Smooth muscle cell of the umbilical artery (primary cell): ENCODE measurements at places on chromosomes 13 and 19. TPM values are rescaled to one million over a fixed set of nuclear protein-coding genes. Genes with fewer than 3 reads are reported as not detected.

The USHBP1 gene
- 0.05 TPM in 1 of 2 replicates, not detected in the other for total RNA-seq

The KLK6 gene
- not detected in 2 replicates for total RNA-seq

The SHISA7 gene
- total RNA-seq, result not detected in 2 replicates

The TEX29 gene
- 0.30 TPM in 1 of 2 replicates, not detected in the other for total RNA-seq

The KIR2DL1 gene
- total RNA-seq, result not detected in 2 replicates

The ZNF579 gene
- 3.9 and 6.5 TPM in 2 replicates for total RNA-seq

The FRY gene
- 22.3 and 32.3 TPM in 2 replicates for total RNA-seq

The CEACAM21 gene
- not detected in 2 replicates for total RNA-seq

The PRRG2 gene
- total RNA-seq, result 0.23 and 0.89 TPM in 2 replicates

The PBX4 gene
- total RNA-seq, result 0.55 and 1.2 TPM in 2 replicates

The MIA gene
- not detected in 2 replicates for total RNA-seq

The SCN1B gene
- total RNA-seq, result 5.5 and 5.6 TPM in 2 replicates

The BRME1 gene
- total RNA-seq, result under 0.01 and 0.37 TPM in 2 replicates

The GPR180 gene
- 16.9 and 24.0 TPM in 2 replicates for total RNA-seq

The ZNF737 gene
- total RNA-seq, result 6.6 and 10.7 TPM in 2 replicates

The ZNF256 gene
- 3.3 and 3.6 TPM in 2 replicates for total RNA-seq

The RETN gene
- total RNA-seq, result not detected in 2 replicates

The CEACAM8 gene
- total RNA-seq, result not detected in 2 replicates

The PSG3 gene
- total RNA-seq, result not detected in 2 replicates

The TEX26 gene
- not detected in 2 replicates for total RNA-seq

The MISP gene
- not detected in 2 replicates for total RNA-seq

The FREM2 gene
- under 0.01 TPM in 1 of 2 replicates, not detected in the other for total RNA-seq

The KLK11 gene
- not detected in 2 replicates for total RNA-seq

The CLEC17A gene
- not detected in 2 replicates for total RNA-seq

The TMPRSS9 gene
- not detected in 2 replicates for total RNA-seq

The ZGLP1 gene
- total RNA-seq, result 0.59 and 1.1 TPM in 2 replicates
